CD4-positive, alpha-beta T cell treated with Interleukin-1 beta for 1 hour (primary cell): ENCODE measurements at places on chromosomes 3 and 15.
A peak's percentile ranks its signal among the peaks of the same experiment; 100 is the strongest.

- no peak for DNase-seq
Measured at GRCh38 chr3:29977360-29977759, 629.0 kb upstream of the TGFBR2 start.

GRCh38 chr15:80822676-80823075 is 43.5 kb downstream of the CEMIP start:
- DNase-seq, result no peak

- DNase-seq, result no peak
Measured at GRCh38 chr3:104069114-104069513, 1297.6 kb upstream of the ALCAM start.

DNA sequence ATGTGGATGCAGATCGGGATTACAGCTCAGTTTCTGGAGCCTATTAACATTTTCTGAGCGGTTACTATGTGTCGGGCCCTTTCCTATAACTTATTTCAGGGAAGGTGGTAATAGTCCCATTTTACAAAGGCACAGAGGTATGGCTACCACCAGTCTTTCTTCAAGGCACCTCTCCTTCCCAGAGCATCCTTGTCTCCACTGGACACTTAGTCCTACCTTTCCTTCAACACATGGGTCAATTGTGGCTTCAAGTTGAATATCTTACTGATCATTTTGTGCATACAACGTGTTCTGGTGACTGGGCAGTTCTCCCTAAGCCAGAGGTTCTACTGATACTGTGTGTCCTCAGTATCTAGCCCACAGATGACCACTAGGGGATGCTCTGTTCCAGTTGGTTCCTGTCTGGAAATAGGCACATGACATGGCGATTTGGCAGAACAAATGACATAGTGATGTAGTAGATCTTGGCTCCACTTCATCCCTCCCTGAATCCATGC is 60.7 kb upstream of the CMTM8 start:
- peak; percentile 25 for DNase-seq

DNA sequence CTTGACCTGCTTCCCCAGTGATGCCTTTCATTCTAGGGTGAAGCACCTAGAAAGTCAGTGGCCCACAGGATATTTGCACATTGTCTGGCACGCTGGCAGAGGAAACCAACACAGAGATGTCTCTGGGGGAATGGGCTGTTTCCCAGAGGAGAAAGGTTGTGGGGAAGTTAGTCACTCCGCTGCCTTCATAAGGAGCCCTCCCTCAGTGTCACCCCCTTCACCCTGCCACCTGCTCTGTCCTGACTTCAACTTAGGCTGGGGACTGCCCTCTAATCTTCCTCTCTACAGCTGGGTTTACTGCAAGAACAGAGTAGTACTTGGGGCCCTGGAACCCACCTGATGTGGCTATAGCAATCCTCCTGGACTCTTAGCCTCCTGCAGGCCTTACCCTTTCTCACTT is 5.7 kb downstream of the KLHDC8B start:
- DNase-seq, result no peak

DNA sequence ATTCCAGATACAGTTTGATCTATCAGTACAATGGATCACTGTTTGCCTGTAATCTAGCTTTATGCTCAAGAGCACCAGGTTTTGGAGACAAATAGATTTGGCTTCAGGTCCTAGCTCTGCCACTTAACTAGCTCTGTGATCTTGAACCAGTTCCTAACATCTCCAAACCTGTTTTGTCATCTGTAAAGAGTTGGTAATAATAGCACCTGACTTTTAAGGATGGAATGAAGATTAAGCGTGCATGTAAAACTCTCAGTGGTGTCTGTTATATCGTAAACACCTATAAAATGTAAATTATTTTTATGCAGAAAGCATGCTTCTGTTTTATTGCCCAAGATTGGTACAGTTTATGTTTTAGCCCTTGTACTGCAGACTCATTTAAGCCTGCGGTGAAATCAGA is 36.5 kb downstream of the ZFAND6 start:
- no peak for DNase-seq

- DNase-seq, result no peak
Measured at GRCh38 chr3:184566441-184567414, 5.1 kb downstream of the EPHB3 start.

GRCh38 chr3:160567774-160568173 is 2.4 kb upstream of the KPNA4 start:
- DNase-seq, result no peak
